Amniotic stem cell (primary cell): ENCODE measurements at places on chromosomes 1 and 21.

DNA sequence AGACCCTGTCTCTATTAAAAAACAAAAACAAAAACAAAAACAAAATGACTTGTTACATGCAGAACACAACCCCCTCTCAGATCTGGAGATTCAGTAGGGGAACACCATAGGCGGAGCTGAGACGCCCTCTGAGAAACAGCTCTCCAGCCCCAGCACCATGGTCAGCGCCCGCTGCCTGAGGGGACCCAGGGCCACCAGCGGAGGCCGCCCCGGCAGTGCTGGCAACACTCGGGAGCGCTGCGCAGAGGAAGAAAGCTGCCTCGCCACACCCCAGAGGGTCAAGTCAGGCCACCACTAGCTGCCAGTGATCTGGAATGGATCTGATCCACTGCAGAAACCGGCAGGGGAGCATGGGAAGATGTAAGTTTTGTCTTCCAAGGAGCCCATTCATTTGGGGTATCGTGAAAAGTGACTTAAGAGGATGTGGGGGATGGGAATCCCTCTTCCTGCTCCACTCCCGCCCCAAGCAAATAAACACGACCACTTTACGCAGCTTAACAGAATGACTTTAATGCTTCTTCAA, 3.1 kb downstream of the ACTA1 start:
- DNase-seq: no peak

DNA sequence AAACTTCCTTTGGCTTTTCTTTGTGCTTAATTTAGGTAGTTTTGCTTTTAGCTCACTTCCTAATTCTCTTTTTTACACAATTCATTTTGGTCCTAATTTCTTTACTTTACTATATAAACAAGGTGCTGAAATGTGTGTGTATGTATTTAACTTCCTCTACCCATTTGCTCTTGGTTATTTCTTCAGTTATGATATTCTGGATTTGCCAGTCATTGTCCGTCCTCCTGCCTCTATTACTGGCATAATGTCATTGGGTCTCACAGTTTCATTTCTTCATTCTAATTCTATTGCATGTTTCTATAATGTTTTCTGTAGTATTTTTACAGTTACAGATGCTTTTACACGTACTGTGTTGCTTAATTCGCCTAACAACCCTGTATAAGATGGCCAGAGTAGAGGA, 96.2 kb downstream of the ZMYM4 start:
- DNase-seq: no peak

- DNase-seq: no peak
Observed at GRCh38 chr1:169694304-169695075, 16.9 kb downstream of the SELL start.

- peak; percentile 26 for DNase-seq
Observed at GRCh38 chr1:88327391-88328267, 356.4 kb upstream of the PKN2 start.

GRCh38 chr1:182189535-182190066, 128.1 kb upstream of the ZNF648 start:
- DNase-seq: no peak

DNA sequence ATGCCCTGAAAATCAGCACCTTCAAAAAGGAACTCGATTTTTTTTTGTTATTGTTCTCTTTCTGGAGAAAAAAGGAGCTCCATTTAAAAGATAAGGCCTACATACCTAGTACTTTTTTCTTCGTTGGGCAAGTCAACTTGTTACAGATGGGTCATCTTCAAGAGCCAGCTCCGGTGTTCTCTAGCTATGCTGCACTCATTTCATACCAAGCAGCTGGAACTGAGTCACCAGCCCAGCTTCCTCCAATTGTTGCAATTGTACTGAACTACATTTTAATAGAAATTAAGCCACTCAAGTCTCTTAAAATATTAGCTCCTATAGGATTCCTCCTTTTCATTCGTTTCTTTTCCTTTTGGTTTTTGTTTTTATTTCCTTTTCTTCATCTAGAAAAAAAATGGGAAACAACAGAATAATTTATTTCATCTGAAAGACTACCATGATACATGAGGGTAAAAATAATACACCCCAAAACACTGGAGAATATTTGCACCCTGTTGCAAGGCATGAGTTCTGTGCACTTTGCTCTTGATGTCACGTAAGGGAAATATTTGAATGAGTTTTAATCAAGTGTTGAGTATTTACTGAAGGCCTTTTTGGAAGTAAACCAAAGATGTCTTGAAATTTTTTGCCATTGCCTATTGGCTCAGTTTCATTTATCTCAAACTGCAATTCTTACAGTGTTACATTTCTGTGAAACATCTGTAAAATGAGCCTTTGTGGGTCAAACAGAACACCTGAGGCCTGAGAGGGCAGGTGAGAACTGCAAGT, 60.5 kb downstream of the CLIC4 start:
- DNase-seq: no peak

GRCh38 chr1:155651861-155652661, 36.5 kb downstream of the YY1AP1 start:
- no peak for DNase-seq
